Right lobe of liver (tissue), 6 donors: ENCODE measurements at places on chromosomes 2 and 18. TPM values are rescaled to one million over a fixed set of nuclear protein-coding genes. Genes with fewer than 3 reads are reported as not detected.

The NIF3L1 gene
- total RNA-seq: 11.5 TPM

The NCK2 gene
- 4.8 TPM for total RNA-seq

The PLA2R1 gene
- 1.6 TPM for total RNA-seq

The CPLX4 gene
- total RNA-seq: not detected

The LCT gene
- total RNA-seq: not detected

The SIX3 gene
- total RNA-seq: not detected

The TNP1 gene
- total RNA-seq: not detected

The TGFA gene
- total RNA-seq: 3.6 TPM

The MAL gene
- not detected for total RNA-seq

The RBKS gene
- 13.5 TPM for total RNA-seq

The NOSTRIN gene
- total RNA-seq: 7.4 TPM

The CFAP65 gene
- total RNA-seq: not detected

- DNase-seq: no peak
These were observed 10.0 kb downstream of the RNF144A start for GRCh38 chr2:6927186-6927585.

GRCh38 chr2:85017411-85018048 lies 46.6 kb downstream of the KCMF1 start:
- no peak for DNase-seq

DNA sequence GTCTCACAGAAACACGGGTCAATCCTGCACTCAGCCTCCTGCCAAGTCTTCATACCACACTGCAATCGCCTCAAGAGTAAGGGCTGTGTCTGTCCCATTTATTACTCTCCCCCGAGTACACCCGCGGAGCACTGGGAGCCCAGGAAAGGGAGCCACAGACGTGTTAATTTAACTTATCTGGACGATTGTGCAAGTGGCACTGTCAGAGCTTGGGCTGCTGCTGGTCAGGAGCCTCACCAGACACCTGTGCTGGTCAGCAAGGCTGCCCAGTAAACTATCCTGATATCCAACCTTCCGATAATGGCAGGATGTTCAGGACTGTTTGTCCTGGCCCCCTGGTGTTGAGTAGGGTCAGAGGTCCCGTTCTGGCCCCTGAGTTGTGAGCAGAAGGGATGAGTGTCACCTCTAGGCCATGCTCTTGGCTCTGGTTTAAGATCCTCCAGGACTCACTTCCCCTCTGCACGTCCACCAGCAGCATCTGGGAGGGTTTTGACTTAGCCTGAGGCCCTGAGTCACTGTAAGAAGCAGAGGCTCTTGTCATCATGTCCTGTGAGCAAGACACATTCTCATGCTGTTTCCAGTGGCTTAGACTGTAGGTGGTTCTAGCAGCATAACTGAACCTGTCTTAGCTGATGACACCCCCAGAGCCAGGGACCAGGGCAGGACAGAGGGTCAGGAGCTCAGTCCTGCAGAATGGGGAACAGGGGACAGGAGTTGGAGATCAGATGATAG lies 82.5 kb upstream of the ARL4C start:
- DNase-seq: no peak

- DNase-seq: no peak
These were observed 15.2 kb upstream of the NT5DC4 start for GRCh38 chr2:112705575-112705974.

DNA sequence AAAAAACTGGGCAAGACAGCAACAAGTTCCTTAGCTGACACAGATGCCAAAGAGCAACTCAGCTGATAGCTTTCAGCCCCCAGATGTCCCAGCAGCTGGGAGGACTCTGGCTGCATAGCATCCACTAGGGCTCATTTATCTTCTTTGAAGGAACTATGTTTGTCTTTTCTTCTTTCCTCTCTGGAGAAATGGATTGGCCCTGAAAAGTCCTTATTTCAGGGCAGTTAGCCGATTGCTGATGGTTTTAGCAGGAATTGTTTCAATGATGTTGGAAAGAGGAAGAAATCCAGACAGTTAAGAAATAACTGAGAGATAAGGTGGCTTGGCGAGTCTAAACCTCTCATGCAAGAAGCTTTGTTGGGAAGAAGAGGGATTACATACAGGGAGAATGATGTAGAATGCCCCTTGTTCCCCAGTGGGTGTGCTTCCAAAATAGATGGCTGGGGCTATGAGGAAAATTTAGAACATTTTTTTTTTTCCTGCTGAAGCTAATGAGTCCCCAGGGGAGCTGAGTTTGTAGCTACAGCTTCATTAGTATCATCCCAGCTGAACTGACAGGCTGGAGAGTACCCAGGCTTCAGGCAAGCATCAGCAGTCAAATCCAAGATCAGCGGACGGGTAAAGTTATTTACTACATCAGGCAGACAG lies 33.6 kb upstream of the SERPINE2 start:
- no peak for DNase-seq

GRCh38 chr2:133439565-133439920 lies 128.7 kb downstream of the NCKAP5 start:
- no peak for DNase-seq

- DNase-seq: no peak
These were observed 107.5 kb downstream of the SLC8A1 start for GRCh38 chr2:40344364-40344763.

GRCh38 chr2:220628252-220628651 lies 943.9 kb downstream of the EPHA4 start:
- DNase-seq: no peak

DNA sequence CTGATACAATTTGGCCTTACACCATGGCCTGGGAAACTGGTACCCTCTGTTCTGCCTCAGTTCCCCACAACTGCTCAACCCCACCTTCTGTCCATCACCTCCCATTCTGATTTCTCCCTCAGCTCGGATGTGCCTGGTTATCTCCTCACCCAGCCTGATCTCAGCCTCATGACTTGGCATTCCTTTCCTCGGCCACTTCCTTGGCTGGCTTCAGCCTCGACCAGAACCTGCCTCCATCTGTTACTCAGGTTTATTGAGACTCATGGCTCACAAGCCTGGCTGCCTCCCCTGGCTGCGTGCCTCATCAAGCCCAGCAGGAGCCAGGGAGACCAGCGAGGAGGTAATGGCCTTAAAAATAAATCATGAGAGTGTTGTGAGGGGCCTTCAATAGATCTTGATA lies 356.2 kb upstream of the SPRED2 start:
- DNase-seq: no peak

GRCh38 chr2:30252723-30253701 lies 21.7 kb downstream of the LBH start:
- no peak for DNase-seq

DNA sequence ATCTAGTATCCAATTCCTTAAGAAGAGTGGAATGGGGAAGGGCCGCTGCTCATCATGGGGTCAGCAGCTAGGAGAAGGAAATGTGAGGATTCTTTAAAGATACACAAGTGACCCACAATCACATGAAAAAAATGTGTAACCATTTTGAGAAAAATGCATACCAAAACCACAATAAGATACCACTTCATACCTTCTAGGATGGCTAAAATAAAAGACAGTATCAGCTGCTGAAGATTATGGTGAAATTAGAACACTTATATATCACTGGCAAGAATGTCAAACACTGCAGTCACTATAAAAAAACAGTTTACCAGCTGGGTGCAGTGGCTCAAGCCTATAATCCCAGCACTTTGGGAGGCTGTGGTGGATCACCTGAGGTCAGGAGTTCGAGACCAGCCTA lies 67.9 kb downstream of the C2orf74 start:
- no peak for DNase-seq

GRCh38 chr2:6401301-6401700 lies 464.4 kb downstream of the CMPK2 start:
- DNase-seq: no peak

DNA sequence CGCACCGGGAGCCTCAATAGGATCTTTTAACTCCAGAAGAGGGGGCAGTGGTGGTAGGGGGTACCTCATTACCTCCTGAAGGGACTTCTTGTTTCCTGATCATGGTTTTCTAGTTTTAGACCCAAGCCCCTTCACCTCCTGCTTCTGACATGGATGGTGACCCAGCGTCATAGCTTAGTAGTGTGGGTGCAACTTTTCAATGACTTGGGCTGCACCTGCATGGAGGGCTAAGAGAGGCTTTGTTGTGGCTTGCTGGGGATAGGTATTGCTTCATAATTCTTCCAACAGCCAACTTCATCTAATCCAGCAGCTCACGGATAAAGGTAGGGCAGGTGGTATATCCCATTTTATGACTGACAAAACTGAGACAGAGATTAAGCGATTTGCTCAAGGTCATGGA lies 3.0 kb downstream of the SLC1A4 start:
- DNase-seq: no peak

DNA sequence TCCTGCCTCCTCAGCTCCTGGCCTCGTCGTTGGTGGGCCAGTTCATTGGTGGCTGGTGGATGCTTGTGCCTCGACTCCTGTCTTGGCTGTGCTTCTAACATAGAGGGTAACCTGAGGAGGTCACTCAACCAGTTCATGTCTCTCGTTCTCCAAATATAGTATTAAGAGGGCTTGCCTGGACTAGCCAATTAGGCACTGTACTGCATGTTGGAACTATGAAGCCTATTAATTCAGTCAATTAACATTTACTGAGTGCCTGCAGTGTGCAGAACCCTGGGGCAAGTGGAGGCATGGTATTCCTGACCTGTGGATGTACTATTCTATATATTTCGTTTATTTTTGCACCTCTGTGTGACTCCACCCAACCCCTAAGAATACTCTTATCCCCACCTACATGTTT lies 89.9 kb upstream of the PELI1 start:
- no peak for DNase-seq

GRCh38 chr2:218255446-218255845 lies 5.4 kb upstream of the GPBAR1 start:
- DNase-seq: no peak

DNA sequence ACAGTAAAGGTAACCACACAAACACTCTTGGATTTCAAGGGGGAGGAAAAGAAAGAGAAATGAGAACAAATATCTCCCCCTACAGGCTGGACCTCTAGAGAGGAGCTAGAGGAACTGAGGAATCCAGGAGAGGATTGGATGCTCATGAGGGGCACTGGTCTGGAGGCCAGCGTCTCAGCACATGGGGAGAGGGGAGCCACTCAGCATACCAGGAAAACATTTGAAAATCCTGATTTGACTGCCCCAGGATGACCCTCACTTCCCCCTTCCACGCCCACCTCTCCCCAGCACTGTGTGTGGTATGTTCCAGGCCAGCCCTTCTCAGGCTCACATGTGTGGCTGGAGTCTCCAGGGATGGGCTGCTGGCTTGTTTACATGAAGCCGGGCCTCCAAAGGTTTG lies 396.8 kb upstream of the ID2 start:
- no peak for DNase-seq

GRCh38 chr2:217553679-217554078 lies 449.1 kb downstream of the TNS1 start:
- DNase-seq: no peak

GRCh38 chr2:216312441-216312840 lies 59.8 kb downstream of the MARCHF4 start:
- no peak for DNase-seq

DNA sequence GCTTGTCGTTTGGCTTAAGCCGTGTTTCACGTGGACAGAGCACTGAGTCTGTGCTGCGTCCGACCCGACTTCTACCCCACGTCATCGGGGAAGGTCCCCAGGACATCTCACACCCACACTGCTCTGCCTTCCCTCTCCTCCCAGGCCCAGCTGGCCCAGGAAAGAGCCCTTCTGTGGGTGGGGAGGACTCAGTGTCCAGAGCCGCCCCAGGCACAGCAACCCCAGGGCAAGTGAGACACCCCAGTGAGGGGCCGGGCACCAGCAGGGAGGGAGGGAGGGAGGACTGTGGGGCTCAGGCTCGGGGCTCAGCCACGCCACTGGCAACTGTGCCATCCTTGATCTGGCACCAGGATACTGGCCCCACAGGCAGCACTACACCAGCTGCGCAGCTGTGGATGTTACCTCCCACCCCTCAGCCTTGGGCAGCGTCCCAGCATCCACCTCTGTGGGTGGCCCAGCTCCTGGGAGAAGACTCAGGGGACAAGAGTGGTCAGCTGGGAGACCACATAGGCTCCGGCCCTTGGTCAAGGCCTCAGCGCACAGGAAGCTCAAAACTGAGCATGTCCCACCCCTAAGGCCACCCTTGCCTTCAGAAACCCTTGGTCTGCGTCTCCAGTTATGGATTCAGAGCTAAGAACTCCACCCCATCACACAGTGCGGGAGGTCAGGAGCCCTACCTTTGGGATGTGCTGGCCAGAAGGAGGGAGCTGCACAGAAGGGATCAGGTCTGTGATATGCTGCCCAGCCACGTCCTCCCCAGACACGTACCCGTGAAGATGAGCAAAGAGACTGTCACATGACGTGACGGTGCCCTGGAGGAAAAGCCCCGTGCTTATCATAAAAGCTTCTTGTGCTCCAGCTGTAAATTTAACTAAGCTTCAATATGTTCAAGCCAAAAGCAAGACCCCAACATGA lies 11.7 kb downstream of the PASK start:
- no peak for DNase-seq

- DNase-seq: no peak
These were observed 5.7 kb downstream of the PPP1R1C start for GRCh38 chr2:181991171-181991885.

DNA sequence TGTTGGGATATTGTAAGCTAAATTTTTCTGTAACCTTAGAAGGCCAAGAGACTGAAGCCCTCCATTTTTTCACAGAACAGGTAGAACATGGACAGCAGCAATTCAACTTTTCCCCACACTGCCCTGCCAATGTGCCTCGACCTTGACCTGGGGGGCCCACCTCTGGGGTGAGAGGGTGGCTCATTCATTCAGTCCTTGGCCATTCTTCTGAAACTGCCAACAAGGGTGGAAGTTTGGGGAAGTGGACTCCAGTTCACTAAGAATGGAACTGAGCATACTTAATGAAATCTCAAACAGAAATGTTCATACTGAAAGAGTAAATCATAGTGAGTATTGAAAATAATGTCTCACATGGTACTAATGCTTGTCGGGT lies 1.1 kb downstream of the EEF1B2 start:
- no peak for DNase-seq

GRCh38 chr18:58758606-58759005 lies 87.3 kb downstream of the MALT1 start:
- DNase-seq: no peak

DNA sequence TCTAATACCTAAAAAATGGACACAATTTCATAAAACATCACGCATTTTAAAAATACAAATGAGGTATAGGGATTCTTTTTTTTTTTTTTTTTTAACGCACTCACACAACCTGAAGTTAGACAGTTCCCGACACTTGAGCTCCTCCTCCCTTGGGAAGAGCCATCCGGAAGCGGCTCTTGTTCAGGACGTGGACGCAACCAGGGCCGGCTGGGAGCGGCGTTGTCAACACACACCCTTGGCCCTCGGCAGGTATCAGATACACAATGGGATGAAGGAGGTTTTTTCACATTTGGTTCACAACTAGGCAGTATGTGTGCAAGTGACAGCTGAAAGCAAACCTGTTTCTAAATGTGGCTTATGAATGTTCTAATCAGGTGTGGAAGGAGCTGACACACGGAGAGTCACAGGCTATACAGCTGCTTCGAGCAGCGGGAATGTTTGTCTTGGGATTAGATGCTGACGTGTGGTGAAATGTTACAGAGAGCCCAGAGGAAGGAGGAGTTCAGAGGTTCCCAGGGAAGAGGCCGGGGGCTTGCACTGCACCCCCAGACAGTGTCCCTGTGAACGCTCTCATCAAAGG lies 111.1 kb downstream of the PXDN start:
- no peak for DNase-seq
